ENCODE measurements at places on chromosomes 13 and 19.

DNA sequence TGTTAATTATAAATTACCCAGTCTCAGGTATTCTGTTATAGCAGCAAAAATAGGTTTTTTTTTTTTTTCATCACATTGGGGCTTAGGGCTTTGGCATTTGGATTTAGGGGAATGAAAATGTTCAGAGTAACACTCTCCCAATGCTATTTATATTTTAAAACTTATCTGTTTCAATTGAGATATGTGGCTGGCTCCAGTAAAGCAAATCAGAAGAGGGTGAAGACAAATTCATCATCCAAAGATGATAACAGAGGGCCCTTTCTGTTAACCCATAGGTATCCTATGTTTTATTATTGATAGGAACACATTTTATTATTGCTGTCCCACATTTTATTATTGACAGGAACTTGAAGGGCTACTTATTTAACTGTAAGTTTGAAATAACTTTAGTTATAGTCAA, 20.5 kb upstream of the TNFRSF19 start:
- no peak for DNase-seq

DNA sequence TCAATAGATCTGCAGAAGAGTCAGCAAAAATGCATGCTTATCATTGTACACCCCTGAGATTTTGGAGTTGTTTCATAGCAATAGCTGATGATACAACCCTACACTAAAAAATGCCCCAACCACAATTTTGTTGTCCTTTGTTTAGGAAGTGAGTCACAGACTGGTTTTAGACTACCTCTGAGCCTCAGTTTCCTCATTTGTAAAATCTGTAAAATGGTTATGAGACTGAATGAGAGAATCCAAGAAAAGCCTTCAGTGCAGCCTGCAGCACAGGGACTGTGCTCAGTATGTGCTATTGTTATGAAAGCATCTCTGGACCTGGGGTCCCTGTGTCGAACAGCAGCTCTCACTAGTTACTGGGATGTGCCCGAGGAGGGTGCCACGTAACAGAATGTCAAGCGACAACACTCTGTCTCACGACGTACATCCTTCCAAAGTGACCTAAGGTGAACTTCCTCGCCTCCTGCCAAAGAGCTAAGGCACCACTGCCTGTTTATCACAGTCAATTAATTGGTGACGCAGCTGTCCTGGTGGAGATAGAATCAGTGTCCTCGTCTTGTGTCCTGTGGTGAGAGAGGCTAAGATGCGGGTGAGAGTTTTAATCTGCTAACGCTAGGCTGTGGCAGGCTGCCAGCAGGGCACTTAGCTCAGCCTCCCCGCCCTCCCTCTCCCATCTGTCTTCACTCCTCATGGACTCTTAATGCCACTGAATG, 18.1 kb downstream of the DHRS12 start:
- DNase-seq, result no peak

DNA sequence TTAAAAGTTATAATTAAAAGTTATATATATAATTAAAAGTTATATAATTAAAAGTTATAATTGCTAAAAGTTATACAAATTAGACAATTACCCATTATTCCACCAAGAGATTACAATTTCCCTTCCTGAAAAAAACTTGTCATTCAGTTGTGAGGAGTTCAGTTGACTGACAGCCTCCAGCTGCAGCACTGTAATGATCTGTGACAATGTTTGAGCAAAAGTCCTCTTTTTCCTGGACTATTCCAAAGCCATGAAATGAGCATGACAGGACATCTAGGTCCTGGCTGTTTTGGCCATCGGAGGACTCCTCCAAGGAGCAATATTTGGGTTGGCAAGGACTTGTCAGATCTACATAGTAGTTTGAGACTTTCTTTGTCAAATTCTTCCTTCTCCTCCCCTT, 258.7 kb upstream of the EDNRB start:
- no peak for DNase-seq

- no peak for DNase-seq
Measured at GRCh38 chr19:45954156-45954555, 19.5 kb downstream of the NOVA2 start.

Data from T follicular helper cell (primary cell).